Activated T-cell treated with anti-CD3 and anti-CD28 coated beads, Interleukin-2, amount 50 U/mL, for 24 hours (primary cell): ENCODE measurements at places on chromosomes 7 and 10.

- no peak for DNase-seq
Measured at GRCh38 chr10:122630526-122630925, 69.1 kb downstream of the C10orf120 start.

DNA sequence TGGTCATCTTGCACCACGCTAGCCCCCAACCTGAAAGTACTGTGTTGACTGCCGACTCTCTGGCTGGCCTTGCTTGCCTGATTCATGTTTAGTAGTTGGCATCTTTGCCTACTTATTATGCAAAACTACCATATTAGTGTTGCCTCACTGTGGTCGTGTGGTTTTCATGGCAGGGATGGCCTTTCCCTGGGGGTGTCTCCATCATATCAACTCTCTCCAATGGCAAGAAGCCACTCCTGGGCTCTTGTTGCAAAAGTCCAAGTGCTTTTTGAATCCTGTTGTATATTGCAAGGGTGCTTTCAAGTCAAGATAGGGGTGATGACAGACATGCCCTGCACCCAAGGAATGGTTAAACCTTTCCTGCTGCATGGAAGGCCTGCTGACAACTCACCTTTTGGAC lies 39.4 kb downstream of the ABLIM1 start:
- no peak for DNase-seq

DNA sequence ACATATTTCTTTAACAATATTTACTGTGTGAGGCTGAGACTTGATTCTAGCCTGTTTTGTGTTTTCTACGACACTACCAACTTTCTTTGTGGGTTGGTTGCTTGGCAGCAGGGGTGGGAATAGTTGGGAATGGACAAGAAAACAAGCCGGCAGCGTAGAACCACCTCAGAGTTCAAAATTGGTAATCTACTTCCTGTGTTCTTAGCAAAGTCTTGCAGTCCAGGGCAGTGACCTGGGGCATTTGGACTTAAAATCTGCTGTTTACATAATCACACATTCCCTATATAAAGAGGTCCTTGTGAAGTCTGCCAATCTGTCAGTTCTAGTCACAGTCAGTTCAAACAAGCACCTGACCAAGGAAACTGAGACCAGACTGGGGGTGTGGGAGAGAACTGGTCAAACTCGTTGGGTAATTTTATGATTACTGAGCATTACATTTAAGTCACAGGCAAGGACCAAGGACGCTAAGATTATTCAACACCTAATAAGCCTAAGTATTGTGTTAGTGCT lies 167.9 kb downstream of the CPEB3 start:
- DNase-seq, result no peak

DNA sequence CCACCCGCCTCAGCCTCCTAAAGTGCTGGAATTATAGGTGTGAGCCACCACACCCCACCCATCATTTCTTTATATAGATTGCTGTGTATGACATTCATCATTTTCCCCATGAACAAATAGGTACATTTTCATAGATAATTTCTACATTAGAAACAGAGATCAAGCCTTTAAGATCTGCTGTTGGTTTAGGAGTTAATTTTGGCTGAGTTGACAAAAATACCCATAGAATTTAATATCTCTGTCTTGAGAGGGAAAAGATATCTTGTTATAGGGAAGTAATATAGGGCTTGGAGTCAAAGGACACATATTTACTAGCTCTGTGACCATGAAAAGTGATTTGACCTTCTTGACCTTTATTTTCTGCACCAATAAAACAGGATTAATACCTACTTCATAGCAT lies 51.8 kb downstream of the LRMDA start:
- no peak for DNase-seq

DNA sequence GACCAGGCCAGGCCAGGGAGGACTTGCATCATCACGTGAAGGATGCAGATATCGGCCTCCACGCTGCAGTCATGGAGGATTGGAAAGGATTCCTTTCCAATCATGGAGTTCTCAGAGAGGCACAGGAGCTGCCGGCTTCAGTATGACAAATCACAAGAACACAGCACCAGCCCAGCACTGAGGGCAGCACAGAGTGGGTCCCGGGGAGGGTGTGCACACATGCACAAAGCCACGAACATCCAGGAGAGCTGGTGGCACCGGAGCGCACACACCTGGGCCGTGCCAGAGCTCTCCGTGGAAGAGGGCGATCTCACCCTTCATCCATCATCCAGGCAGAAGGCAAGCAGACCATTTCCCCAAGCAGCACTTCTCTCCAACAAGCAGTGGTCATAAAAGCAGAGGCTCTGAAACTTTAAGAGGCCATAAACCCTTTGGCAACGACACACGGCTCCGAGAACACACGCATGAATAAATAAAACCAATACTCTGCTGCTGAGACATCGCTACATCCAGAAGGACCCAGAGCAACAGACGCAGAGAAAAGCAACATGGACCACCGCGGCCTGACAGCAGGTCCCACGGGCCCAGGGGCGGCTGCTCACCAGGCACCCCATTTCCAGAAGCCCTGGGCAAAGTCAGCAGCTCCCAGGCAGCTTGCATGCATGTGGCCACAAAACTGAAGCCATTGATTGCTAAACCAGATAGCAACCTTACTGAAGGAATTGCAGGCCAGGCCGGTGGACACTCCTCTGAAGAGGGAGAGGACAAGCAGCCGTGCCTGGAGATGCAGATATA lies 180.8 kb downstream of the USP6NL start:
- no peak for DNase-seq

DNA sequence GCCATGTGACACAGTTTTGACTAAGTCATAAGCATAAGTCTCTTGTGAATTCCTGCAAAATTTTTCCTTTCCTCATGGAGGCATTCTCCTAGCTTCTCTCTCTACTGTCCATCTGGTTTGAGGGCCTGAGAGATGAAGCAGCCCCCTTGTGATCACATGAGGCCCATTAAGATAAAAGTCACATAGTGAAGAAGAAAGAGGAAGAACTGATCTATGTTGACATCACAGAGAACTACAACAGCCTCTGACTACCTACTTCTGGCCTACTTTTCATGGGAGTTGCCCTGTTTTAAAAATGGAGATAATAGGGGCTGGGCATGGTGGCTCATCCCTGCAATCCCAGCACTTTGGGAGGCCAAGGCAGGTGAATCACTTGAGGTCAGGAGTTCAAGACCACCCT lies 50.4 kb downstream of the TFEC start:
- DNase-seq, result no peak

- DNase-seq, result no peak
Measured at GRCh38 chr7:50679218-50680007, 103.3 kb downstream of the GRB10 start.

DNA sequence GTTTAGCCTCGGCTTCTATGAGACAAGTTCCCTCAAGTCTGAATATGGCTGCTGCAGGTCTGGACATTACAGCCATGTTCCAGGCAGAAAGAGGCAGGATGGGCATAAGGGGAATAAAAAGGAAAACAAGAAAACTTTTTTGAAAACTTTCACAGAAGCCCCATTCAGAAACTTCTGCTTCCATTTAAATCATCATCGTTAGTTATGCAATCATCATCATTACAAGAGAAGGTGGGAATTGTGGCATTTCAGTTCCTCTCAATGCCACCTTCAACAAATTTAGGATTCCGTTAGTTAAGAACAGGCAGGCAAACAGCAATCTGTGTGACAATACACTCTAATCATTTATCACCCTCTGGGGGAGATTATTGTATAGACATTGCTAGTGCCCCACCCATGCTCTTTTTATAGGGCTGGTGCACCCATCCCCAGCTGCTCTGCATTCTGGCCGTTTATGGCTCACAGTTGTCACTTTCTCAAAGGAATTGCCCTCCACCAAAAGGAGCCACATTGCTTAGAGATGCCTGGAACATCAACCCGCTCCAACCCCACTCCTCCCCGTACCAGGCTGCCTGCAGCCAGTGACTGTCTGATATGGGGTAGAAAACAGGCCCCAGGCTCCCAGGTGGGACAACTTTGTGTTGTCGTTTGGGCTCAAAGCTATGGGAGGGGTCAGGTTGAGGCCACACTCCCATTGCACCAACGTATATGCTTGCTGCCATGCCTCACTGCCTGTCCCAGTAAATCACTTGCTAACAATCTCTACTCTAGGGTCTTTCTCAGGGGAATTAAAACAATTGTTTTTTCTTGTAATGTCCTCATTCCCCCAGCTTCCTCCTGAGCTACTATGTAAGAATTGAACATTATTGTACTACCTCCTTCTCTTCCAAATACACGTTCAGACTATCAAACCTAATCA lies 24.2 kb downstream of the ITGB8 start:
- no peak for DNase-seq

- no peak for DNase-seq
Measured at GRCh38 chr10:77713521-77714280, 76.1 kb upstream of the KCNMA1 start.
